ENCODE measurements at places on chromosomes 1 and 21.

GRCh38 chr1:16326833-16327404, 25.4 kb downstream of the FBXO42 start:
- DNase-seq = no peak

GRCh38 chr21:14687268-14687625, 141.1 kb upstream of the SAMSN1 start:
- no peak for DNase-seq

DNA sequence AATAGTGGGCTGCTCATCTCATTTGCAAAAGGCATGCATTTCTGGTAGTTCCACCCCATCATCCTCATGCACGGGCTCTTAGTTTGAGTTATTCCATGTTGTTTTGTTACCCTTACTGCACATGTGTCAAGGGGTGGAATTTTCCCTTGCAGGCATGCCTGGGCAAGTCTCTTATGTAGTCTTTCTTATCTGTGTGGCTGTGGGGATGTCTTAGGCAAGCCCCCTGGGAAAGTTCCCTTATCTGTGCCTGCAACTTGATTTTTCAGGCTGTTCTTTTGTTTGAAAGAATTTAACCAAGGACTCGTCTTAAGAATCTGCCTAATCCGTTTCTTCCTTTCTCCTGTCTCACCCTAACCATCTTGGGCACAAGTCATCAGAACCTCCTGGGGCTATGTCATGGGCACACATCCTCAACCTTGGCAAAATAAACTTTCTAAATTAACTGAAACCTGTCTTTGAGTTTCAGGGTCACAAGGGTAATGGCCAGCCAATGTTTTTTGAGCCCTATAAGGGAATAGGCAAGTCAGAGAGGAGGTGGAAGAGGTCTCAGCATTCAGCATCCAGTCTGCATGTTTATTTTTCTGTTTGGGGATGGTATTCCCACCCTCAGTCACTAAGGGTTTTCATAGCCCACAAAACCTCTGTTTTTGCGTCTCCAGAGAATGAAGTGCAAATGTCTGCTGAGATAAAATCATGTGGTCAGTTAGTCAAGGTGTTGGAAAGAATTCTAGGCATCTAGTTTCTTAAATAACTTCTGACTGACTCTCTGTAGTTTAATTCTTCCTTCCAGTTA, 579.7 kb downstream of the PLA2G4A start:
- no peak for DNase-seq

GRCh38 chr1:154886281-154887015, 16.4 kb upstream of the KCNN3 start:
- DNase-seq = no peak

- no peak for DNase-seq
Measured at GRCh38 chr1:14728516-14728915, 130.0 kb downstream of the KAZN start.

DNA sequence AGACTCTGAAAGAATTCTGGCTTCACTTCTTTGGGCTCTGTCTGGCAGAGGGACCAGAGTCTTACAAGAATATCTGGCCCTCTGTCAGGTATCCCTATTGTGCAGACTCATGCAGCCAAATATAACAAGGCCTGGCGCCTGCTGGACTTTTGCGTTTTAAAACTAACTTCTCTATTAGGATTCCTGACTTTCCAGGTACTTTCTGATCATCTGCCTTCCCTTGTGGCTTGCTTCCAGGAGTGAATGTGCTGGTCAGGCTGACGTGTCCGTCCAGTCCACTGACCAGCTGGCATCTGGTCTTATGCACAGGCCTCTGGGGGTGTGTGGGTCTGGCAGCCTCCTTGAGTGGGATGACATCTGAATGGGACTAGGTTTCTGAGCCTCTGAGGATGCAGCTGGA, 8.6 kb upstream of the RAB29 start:
- DNase-seq = no peak

- DNase-seq = no peak
Measured at GRCh38 chr1:229693129-229693900, 67.3 kb downstream of the URB2 start.

DNA sequence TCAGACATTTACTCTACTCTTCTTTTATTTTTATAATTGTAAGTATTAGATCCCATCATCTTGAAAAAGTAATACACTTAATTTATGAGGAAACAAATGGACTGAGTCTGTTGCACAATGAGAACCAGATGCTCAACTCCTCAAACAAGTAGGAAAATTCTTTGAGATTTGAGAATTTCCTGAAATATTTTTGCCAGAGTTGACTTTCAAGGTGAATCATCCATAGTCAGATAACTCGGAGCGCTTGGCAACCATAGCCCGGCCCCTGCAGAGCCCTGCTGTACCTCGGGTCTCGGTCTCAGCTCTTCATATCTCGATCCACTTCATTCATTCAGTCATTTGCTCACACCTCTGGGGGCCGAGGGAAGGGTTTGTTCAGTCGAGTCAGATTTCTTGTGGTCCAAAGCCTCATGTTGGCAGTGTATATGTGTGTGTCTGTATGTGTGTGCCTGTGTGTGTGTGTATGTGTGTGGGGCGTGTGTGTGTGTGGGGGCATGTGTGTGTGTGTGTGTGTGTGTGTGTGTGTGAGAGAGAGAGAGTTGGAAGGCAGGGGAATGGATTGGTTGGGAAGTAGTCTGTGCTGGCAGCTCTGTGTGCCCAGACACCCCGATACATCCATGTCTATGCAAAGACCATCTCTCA, 18.1 kb upstream of the PCP4 start:
- DNase-seq = no peak

DNA sequence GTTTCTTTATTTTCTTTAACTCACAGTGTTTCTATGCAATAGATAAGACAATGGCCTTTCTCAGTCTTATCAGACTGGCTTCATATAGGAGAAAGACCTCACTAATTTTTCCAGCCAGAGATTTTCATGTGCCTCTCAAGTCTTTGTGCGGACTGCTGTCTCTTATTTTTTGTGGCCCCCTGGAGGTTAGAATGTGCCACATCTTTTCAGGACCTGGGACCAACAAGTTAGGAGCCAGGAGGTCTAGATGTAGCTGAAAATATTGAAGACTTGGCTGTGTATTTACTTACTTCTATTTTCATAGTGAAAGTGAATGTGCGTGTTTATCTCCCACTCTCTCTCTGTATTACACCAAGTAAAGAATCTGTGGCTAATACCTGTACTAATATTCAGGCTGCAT, 42.1 kb upstream of the CFHR3 start:
- DNase-seq = no peak

- no peak for DNase-seq
Measured at GRCh38 chr1:235068158-235069121, 60.2 kb downstream of the TOMM20 start.

DNA sequence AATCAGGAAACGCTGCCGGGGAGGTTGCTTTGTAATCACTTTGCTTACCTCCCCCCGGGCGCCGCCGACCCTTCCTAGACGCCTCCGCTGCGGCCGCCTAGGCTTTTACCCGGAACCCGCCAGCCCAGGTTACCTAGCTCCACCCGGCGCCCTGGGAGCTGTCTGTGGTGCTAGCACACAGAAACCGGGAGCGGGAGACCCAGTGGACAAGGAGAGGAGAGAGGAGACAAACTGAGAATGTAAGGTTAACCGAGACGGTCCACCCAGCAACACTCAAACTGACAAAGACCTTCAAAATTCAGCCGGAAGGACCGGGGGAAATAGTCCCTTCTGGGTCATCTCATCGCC, 9.8 kb downstream of the BARHL2 start:
- no peak for DNase-seq

GRCh38 chr1:219794085-219794743, 134.1 kb downstream of the SLC30A10 start:
- no peak for DNase-seq

DNA sequence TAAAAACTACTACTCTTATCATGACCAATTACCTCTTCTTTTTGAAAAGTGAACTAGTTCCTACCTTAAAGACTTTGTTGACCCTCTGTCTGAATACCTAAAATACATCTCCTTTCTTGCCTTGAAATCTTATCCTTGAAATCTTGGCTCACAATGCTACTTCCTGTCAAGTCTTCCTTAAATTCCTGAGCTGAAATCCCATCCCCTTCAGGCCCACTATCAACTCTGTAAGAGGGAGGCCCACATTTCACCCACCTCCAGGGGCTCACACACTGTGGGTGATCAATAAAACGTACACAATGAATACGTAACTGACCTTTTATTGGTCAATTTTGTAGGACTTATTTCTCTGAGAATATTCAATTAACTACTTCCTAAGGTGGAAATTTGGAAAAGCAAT, 88.0 kb downstream of the APP start:
- no peak for DNase-seq

DNA sequence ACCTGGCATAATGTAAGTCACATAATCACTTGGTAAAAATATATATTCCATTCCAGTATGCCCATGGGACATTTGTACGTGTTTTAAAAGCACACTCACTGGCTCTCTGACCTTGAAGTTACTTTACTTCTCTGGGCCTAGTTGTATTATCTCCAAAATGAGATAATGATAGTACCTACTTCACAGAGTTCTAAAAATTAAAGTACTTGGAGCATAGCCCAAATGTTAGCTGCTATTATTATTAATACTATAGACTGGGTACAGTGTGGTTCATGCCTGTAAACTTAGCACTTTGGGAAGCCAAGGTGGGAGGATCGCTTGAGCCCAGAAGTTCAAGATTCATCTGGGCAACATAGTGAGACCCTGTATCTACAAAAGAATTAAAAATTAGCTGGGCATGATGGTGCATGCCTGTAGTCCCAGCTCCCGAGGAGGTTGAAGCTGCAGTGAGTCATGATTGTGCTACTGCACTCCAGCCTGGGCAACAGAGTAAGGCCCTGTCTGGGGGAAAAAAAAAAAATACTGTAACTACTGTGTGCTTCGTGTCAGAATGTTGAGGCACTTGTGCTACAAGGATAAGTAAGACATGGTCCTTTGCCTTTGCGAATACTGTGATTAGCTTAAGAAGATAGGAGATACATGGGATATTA, 45.7 kb downstream of the TDRD5 start:
- no peak for DNase-seq

DNA sequence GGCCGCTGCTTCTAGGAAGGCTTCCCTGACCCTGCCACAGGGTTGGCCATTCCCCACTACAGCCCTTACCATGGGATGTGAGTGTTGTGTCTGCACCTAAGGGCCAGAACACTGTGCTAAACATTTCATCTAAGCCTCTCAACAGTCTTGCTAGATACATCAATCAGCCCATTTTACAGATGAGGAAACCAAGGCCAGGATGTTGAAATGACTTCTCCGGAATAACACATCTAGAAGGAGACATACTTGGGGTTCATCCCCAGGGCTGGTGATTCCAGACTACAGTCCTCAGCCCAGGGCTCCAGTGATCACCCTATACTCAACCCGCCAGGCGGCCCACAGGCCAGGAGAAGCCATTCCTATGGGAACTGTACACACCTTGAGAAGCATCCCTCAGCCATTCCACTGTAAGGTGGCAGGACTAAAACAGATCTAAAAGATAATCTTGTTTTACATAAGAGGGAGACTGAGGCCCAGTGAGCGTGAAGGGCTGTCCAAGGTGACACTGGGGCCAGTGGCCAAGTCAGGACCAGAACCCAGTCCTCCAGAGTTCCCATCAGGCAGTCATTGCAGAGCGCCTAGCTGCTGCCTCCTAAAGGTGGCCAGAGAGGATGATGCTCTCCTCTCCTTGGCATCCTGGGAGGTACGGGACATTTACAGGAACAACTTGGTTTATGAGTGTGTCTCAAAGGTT, 119.5 kb downstream of the GLIS1 start:
- no peak for DNase-seq

DNA sequence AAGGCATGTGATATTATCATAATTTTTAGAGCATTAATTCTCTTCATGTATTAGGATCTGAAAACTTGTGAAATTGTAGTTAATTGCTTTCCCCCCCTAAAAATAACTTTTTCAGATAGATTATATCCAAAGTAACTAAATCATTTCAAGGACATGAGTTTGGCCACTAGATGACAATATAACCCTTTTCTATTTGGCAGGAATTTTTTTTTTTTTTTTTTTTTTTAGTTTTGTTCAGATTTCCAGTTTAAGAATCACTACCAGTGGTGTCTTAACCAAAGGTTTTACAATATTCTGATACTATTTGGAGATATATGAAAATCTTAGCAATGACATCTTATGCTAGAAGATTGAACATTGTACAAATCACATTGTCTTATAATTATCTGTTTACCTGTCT, 370.8 kb downstream of the AMY1C start:
- no peak for DNase-seq

DNA sequence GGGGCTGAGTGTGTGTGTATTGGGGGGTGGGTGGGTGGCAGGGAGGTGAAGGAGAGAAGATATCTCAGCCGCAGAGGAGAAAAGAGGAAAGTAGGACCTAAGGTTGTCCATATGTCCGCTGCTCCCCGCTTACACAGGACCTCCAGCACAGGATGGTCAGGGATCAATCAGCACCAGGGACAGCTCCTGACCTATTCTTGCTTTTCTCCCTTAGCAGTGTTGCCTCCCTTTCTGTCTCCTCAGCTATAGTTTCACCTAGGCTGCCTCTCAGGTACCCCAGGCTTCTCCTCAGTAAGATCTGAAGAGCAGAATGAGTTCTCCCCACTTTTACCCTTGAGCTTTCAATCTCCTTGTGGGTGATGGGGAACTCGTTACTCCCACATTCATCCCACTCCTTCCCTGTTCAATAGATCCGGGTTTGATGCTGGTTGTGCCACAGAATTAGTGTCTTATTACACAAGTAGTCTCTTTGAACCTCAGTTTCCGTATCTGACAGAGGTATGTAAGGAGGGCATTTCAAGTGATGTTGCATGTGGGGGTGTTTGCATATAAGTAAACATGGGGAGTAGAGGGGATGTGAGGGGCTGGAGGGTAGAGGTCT, 1.4 kb upstream of the DPH2 start:
- no peak for DNase-seq

DNA sequence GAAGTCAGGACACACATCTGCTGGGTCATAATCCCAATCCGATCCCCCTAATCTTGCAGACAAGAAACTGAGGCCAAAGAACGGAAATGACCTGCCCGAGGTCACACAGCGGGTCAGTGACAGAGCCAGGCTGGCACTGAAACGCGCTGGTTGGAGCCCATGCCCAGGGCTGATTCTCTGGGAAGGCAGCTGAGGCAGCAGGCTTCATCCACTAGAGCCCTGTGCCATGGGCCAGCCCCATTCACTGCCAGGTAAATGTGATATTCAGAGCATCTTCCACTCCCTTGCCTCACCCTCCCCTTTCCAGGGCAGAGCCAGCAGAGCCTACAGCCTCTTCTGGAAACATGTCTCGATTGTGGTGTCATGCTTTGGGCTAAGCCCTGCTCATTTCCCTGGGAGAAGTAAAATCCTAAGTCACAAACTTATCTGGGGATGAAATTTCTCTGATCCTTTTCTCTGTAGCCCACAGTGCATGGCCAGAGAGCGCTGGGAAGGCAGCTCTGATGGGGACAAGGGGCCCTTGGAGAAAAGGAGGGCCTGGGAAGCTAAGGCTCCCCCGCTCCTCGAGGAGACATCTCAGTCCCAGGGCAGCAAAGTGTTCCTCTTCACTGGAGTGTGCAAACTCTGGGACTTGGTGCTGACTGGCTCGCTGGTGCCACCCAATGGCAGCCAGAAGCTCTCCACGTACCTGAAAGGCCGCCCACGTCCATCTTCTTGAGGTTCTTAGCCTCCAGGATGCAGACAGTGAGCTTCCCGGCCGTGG, 110.4 kb downstream of the SYT2 start:
- no peak for DNase-seq

GRCh38 chr1:54305906-54306514, 100.2 kb downstream of the SSBP3 start:
- no peak for DNase-seq

- DNase-seq = peak; percentile 75
Measured at GRCh38 chr1:11478571-11479374, at the start of gene DISP3. DISP3 (plus strand) TSS chr1:11479155; CDS start chr1:11500993, 21,838 bp downstream.

- DNase-seq = peak; percentile 14
Measured at GRCh38 chr1:155177918-155178281, 4.3 kb downstream of the TRIM46 start.

GRCh38 chr1:16076865-16077238, 3.4 kb upstream of the FAM131C start:
- no peak for DNase-seq

GRCh38 chr1:221801251-221801661, 59.4 kb upstream of the DUSP10 start:
- no peak for DNase-seq

Data from activated T-cell treated with anti-CD3 and anti-CD28 coated beads, Interleukin-2, amount 50 U/mL, for 1 hour (primary cell).